ENCODE measurements at places on chromosomes 2 and 18. TPM values are rescaled to one million over a fixed set of nuclear protein-coding genes. Genes with fewer than 3 reads are reported as not detected.

GRCh38 chr18:74292541-74292858 lies 737 bp upstream of the CYB5A start:
- no peak for DNase-seq

DNA sequence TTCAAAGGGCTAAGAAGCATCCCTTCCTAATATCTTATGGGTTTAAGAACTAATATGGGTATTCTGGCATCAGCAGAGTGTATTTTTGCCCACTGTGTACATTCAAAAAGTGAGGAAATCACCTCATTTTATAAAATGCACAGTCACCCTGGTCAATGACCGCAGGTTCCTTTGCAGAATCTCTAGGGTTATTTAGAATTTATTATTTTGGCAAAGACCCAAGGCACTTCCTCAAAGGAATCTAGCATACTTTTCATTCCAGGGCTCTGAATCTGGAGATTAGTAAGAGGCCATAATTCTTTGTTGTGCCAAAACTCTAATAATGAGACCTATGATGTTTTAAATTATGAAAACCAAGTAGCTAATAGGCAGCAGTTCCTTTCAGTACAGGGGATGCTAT lies 27.2 kb upstream of the CDH2 start:
- peak; percentile 67 for DNase-seq

GALR1 gene
- total RNA-seq = not detected

- DNase-seq = peak; percentile 9
Measured at GRCh38 chr2:48749291-48750127, 6.0 kb downstream of the LHCGR start.

FBXO15 gene
- total RNA-seq = 0.96 TPM

DNA sequence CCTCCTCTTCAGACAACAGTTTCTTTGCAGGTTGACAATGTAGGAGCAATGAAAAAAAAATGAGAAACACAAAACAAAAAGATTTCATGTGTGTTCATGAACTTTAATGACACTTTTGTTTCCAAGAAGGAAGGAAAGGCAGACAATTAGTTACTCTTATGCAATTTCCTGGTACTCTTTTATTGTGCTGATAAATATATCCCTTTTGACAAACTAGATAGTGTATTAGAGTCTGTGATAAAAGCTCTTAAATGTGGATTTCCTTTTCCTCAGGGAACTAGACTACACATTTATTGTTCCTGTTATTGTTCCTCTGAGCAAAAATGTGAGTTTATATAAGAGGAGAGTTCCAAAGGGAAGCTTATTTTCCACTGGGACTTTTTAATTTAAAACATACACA lies 188.7 kb upstream of the NRXN1 start:
- no peak for DNase-seq

- no peak for DNase-seq
Measured at GRCh38 chr18:5787936-5788335, 107.4 kb downstream of the TMEM200C start.

DNA sequence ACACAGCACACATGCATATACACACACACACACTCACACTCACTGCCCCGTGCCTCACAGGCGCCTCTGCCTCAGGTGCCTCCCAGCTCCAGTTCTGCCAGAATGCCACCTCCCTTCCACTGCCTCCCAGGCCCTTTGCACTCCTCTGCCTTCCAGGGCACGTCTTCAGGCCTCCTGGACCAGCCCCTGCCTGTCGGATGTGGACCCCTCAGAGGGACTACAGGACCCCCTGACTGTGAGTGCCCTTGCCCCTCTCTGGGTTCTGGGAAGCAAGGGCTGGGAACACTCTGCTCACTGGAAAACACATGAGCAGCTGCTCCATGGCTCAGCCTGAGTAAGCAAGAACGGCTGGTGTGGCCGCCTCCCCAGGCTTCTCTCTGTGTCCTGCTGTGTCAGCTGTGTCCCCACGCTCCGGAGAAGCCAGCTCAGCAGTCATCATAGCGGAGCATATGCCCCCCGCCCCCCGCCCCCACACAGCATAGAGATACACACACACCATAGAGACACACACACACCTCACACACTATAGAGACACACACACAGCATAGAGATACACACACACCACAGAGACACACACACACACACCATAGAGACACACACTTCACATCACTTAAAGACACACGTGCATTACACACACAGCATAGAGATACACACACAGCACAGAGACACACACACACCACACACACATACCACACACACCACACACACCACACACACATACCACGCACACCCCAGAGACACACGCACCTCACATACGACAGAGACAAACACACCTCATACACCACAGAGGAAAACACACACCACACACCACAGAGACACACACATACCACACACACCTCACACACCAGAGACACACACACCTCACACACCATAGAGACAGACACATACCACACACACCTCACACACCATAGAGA lies 271.3 kb downstream of the CYRIA start:
- DNase-seq = no peak

GRCh38 chr2:174777347-174778084 lies 13.2 kb upstream of the CHRNA1 start:
- peak; percentile 40 for DNase-seq

- no peak for DNase-seq
Measured at GRCh38 chr2:169891593-169892298, 64.5 kb downstream of the UBR3 start.

ZNF521 gene
- total RNA-seq = 7.6 TPM

EPB41L3 gene
- total RNA-seq = 5.8 TPM

- no peak for DNase-seq
Measured at GRCh38 chr2:69544951-69545350, 98.6 kb downstream of the AAK1 start.

DNA sequence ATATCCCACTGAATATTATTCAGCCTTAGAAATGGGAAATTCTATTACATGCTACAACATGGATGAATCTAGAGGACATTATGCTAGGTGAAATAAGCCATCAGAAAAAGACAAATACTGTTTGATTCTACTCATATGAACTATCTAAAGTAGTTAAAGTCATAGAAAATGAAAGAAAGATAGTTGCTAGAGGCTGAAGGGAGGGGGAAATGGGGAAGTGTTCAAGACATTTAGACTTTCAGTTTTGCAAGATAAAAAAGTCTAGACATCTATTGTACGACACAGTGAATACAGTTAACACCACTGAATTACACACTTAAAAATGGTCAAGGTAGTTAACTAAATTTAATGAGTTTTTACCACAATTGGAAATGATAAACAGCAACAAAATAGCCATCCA lies 835.9 kb upstream of the CHAC2 start:
- DNase-seq = no peak

- DNase-seq = no peak
Measured at GRCh38 chr2:74712223-74713053, 58.4 kb downstream of the SEMA4F start.

OSR1 gene
- 3.6 TPM for total RNA-seq

DNA sequence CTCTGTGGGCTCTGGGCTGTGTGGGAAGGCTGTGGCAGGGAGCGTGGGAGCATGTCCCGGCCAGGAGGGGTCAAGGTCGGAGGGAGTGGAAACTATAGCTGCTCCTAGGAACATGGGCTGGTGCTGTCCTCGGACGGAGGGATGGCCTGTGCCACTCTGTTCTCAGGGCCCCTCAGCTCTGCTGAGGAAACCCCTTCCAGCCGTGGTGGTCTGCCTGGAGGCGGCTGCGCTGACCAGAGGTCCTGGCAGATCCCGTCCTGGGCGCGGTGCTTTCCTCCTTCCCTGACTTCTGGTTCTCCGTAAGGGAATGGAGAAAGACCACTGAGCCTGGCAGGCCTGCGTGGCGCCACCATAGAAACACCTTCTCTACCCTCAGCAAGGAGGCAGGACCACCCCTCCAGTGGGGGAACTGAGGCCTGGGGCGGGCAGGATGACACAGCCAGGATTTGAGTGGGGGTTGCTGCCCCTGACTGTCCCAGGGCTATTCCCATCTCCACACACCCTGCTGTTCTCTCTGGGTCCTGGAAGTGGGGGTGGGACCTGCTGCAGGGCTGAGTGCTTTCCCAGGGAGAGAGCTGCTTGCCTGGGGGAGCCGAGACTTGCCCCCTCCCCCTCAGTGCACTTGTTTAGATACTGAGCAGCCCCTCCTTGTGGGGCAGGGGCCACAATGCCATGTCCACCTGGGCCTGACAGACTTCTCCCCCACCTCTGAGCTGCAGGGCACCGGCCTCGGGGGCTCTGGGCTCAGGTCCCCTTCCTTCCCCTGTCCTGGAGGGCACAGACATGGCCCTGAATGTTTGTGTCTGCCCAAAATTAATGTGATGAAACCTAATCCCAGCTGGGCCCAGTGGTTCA lies 301.0 kb upstream of the HS6ST1 start:
- DNase-seq = no peak

All from RPMI7951 (cell line).